ENCODE measurements at places on chromosomes 1 and 21. TPM values are rescaled to one million over a fixed set of nuclear protein-coding genes. Genes with fewer than 3 reads are reported as not detected.

DNA sequence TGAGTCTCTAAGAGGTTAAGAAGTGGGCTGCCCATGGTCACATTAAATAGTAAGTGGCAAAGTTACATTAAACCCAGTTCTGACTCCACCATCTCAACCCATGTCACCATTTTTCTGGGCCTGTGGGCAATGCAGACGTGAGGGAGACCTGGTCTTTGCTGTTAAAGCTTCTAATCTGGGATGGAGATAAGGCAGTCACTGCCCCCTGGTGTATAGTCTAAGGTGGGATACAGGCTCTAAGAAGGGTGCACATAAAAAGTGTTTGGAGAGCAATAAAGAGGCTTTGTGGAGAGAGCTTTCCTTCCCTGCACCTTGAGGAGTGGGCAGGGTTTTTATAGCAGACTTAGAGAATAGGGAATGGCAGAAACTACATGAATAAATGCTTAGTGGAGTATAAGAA, 141.3 kb downstream of the ROR1 start:
- H3K4me3 ChIP-seq: no peak overlapping the region
- peaks cover 4% of the 10 kb centered on the region for H3K4me1 ChIP-seq
- no peak overlapping the region for H3K27ac ChIP-seq
- H3K36me3 ChIP-seq: no peaks in the 10 kb centered on the region

DNA sequence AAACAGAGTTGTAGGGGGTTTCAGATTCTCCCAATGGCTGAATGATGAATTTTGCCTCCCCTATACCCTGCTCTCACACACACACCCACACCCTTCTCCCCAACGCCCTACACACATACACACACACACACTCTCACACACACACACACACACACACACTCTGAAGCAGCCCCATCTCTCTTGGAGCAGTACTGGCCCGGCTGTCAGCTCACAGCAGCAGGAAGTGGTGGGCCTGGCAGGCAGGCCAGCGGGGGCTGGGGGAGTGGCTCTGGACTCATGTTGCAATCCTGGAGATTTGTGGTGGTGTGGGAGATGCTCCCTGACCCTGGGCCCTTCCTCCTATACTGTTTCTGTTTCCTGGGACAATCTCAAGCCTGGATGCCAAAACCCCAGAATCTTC, 2.2 kb downstream of the IKBKE start:
- no peak overlapping the region for H3K4me3 ChIP-seq
- no peaks in the 10 kb centered on the region for H3K27me3 ChIP-seq
- H3K27ac ChIP-seq: no peak overlapping the region
- peaks cover 3% of the 10 kb centered on the region for H3K4me1 ChIP-seq
- no peaks in the 10 kb centered on the region for H3K36me3 ChIP-seq

GRCh38 chr1:169491845-169492281, 6.1 kb upstream of the SLC19A2 start:
- peaks cover 19% of the 10 kb centered on the region for H3K4me1 ChIP-seq
- no peaks in the 10 kb centered on the region for H3K36me3 ChIP-seq
- no peak overlapping the region for H3K4me3 ChIP-seq

DNA sequence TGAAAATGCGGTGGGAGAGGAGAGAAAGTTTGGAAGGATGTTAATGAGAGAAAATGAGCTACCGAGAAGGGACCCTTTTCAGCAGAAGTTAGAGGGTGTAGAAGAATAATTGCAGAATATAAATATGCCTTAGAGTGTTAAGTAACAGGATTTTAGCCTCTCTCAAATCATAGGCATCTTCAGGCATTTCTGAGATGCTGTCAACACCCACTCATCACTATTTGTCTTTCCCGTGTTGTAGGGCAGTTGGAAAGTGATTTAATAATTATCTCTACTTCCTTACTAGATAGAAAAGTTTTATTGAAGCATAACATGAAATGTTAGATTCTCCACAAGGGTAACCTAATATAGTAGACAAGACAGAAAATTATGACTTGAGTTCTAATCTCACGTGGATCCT, 96.4 kb upstream of the RGS4 start:
- no peak overlapping the region for H3K4me3 ChIP-seq
- DNase-seq: no peak
- H3K36me3 ChIP-seq: no peaks in the 10 kb centered on the region
- peaks cover 16% of the 10 kb centered on the region for H3K4me1 ChIP-seq

DNA sequence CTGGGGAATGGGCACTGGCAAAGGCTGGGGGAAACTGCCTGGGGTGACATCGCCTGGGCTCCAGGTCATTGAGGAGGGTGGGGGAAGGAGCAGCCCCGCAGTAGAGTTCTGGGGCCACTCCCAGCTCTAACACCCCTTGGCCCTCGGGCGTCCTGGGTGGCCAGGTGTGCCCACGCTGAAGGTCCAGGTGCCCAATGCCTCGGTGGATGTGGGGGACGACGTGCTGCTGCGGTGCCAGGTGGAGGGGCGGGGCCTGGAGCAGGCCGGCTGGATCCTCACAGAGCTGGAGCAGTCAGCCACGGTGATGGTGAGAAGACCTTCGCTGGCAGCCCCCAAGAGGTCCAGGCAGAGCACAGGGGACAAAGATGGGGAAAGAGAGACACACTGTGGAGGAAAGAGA, 7.7 kb downstream of the NTRK1 start:
- peak; percentile 9 for DNase-seq
- peaks cover 13% of the 10 kb centered on the region for H3K27me3 ChIP-seq
- no peak overlapping the region for H3K27ac ChIP-seq
- H3K36me3 ChIP-seq: no peaks in the 10 kb centered on the region
- no peak overlapping the region for H3K4me3 ChIP-seq
- H3K4me1 ChIP-seq: no peaks in the 10 kb centered on the region

DNA sequence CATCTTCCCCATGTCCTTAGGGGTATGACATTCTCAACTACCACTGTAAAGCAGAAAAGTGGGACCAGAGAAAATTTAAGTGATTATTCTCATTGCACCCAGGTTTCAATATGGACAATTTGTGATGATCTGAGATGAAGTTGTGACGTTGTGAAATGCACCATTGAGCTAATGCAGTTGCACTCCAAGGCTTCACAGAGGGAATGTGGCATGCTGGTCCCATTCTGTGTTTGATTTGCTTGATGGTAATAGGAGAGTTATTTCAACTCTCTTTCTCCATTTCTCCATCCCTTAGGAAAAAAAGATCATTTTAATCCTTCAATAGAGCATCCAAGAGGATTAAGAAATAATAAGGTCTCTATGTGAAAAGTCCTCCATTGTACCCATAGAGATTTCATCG, 136.6 kb downstream of the SLC30A10 start:
- H3K27ac ChIP-seq: no peak overlapping the region
- no peaks in the 10 kb centered on the region for H3K4me1 ChIP-seq
- H3K27me3 ChIP-seq: no peaks in the 10 kb centered on the region

- H3K4me1 ChIP-seq: peaks cover 9% of the 10 kb centered on the region
- no peaks in the 10 kb centered on the region for H3K27me3 ChIP-seq
- H3K36me3 ChIP-seq: no peaks in the 10 kb centered on the region
- no peak for DNase-seq
- no peak overlapping the region for H3K27ac ChIP-seq
Observed at GRCh38 chr1:54124472-54124871, 28.3 kb downstream of the CDCP2 start.

GRCh38 chr1:27360159-27361043, 6.4 kb downstream of the MAP3K6 start:
- no peak for DNase-seq
- H3K4me3 ChIP-seq: peak overlapping the region; percentile 41
- peaks cover 78% of the 10 kb centered on the region for H3K36me3 ChIP-seq
- H3K4me1 ChIP-seq: peaks cover 6% of the 10 kb centered on the region
- H3K27ac ChIP-seq: no peak overlapping the region

DNA sequence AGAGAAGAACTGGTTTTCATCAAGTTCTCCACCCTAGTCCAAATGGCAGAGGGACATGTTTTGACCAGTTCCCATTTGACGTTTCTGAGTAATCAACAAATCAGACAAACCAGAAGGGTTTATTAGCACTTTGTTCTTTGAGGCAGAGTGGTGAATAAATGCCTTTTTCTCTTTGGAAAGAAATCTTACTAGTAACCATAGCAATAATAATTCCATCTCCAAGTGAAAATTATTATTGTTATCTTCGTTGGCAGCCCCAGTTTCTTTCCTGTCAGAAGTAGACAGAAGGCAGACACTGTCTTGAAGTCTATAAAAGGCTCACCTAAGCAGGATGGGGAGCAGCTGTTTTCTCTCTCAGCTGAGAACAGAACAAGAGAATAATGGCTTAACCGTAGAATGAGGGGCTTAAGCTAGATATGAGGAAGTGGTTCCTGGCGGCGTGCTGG, 391.6 kb downstream of the PBX1 start:
- DNase-seq: no peak
- no peaks in the 10 kb centered on the region for H3K27me3 ChIP-seq
- no peak overlapping the region for H3K27ac ChIP-seq
- H3K4me1 ChIP-seq: no peaks in the 10 kb centered on the region
- H3K36me3 ChIP-seq: no peaks in the 10 kb centered on the region

- H3K27me3 ChIP-seq: no peaks in the 10 kb centered on the region
- DNase-seq: no peak
- no peaks in the 10 kb centered on the region for H3K36me3 ChIP-seq
- H3K27ac ChIP-seq: no peak overlapping the region
Observed at GRCh38 chr1:61727544-61727943, 2.6 kb upstream of the TM2D1 start.

DNA sequence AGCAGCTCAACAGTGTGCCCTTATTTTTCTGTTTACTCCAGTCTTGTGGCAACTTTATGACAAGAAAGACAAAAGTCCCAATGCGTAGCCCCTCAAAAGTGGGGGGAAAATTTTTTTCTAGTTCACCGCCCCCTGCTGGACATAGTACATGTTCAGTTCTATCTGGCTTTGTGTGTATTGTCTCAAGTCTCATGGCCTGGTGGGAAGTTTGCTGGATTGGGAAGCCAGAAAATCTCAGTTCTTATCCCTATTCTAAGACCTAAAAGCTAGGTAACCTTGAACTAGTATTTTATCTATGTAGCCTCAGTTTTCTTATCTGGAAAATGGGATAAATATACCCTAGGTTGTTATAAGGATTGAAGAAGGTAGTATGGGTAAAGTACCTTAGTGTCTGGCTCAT, 55.8 kb upstream of the LDLRAP1 start:
- H3K4me3 ChIP-seq: no peak overlapping the region
- H3K27me3 ChIP-seq: no peaks in the 10 kb centered on the region
- no peak for DNase-seq
- H3K4me1 ChIP-seq: peaks cover 22% of the 10 kb centered on the region

GRCh38 chr1:162376691-162377090, at the start of gene SPATA46:
Gene SPATA46, minus strand, starts transcription at chr1:162376854. Its CDS starts 64 bp downstream, at chr1:162376790.
- no peak within 1 kb of the TSS for H3K4me3 ChIP-seq
- no peaks in the 10 kb centered on the region for H3K36me3 ChIP-seq
- DNase-seq: no peak
- no peak within 1 kb of the TSS for H3K27ac ChIP-seq
- H3K27me3 ChIP-seq: no peaks in the 10 kb centered on the region

- H3K36me3 ChIP-seq: no peaks in the 10 kb centered on the region
- H3K4me1 ChIP-seq: peaks cover 3% of the 10 kb centered on the region
- H3K27ac ChIP-seq: peak overlapping the region; percentile 53
Observed at GRCh38 chr1:89728381-89728780, 92.5 kb upstream of the LRRC8D start.

- DNase-seq: peak; percentile 74
- peaks cover 4% of the 10 kb centered on the region for H3K36me3 ChIP-seq
- no peak overlapping the region for H3K4me3 ChIP-seq
- peaks cover 69% of the 10 kb centered on the region for H3K4me1 ChIP-seq
- H3K27ac ChIP-seq: peak overlapping the region; percentile 92
Observed at GRCh38 chr1:26276432-26276838, 3.5 kb upstream of the SH3BGRL3 start.

DNA sequence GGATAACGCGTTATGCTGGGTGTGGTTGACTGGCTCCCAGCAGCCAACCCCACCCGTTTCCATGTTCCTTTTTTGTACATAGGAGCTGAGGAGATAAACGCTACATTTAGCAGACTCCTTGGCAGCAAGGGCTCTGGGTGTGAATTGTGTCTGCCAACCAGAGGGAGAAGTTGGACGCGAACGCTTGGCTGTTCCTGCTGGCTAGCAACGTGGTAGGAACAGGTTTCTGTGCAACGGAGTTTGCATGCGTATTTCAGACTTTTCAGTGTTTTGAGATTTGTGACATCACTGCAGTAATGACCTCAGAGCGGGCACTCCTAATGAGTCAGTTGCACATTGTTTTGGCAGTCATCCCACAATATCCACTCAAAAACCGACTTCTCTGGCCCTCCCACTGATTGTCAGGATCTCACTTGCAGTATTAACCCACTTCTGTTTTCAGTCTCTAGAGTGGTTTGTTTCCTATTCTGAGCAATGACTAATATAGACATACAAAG, 98.7 kb upstream of the RGS1 start:
- H3K27ac ChIP-seq: no peak overlapping the region
- no peak for DNase-seq

GRCh38 chr1:117871013-117871412, 58.4 kb downstream of the GDAP2 start:
- no peak overlapping the region for H3K27ac ChIP-seq
- peaks cover 99% of the 10 kb centered on the region for H3K36me3 ChIP-seq
- no peak overlapping the region for H3K4me3 ChIP-seq
- DNase-seq: no peak
- no peaks in the 10 kb centered on the region for H3K27me3 ChIP-seq
- no peaks in the 10 kb centered on the region for H3K4me1 ChIP-seq

DNA sequence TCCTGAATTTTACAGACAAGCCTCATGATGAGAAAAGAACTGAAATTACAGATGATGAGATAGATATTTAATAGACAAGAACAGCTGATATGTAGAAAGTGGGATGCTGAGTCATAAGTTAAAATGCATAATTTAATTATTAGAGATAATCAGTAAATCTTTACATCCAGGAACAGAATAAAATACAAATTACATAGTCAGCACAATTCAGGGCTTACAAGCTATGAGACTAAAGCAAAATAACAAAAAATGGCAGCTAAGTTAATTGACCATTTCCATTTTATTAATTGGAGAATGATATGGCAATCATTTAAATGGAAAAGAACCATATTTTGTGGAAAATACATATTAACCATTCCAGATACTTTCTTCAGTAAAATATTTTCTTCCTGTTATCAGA, 40.2 kb upstream of the MAN1A2 start:
- no peak overlapping the region for H3K4me3 ChIP-seq
- no peaks in the 10 kb centered on the region for H3K4me1 ChIP-seq
- DNase-seq: no peak

DNA sequence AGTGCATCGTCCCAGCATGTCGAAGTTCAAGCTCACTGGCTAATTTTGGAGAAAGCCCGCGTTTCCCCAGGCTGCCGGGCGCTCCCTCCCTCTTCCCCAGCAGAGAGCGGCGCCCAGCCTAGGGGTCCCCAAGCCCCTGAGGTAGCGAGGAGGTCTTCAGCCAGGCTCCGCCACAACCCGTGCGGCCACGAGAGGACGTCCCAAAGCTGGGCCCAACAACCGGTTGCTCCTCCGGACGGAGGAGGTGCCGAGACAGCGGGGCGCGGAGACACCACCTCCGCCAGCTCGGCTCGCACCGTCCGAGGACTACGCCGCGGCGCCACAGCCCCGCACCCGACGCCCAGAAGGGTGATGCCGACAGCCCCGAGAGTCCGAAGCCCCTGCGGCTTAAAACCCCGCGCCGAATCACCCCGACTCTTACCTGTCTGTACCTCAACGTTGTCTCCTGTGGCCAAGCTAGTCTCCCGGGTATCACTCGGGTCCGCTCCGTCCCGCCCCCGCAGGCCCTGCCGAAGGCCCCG, at the start of gene DENND2C:
Gene DENND2C (minus strand): TSS at position 488 of the 521 bp plus-strand sequence. CDS start 44,065 bp downstream, outside the sequence.
- H3K36me3 ChIP-seq: peaks cover 47% of the 10 kb centered on the region
- no peak for DNase-seq
- peak within 1 kb of the TSS; percentile 81 for H3K4me3 ChIP-seq
- H3K4me1 ChIP-seq: peaks cover 20% of the 10 kb centered on the region
- peak within 1 kb of the TSS; percentile 91 for H3K27ac ChIP-seq

Gene CR1
- 1.0 TPM for total RNA-seq

Gene OBSCN
- total RNA-seq: 1,471 TPM

Gene SPATC1L
- total RNA-seq: 4.6 TPM

Gene NPR1
- 10.1 TPM for total RNA-seq

Gene HSPB7
- 3,738 TPM for total RNA-seq

Gene KRTAP11-1
- not detected for total RNA-seq

Gene DMRTA2
- total RNA-seq: not detected

Gene C8A
- total RNA-seq: not detected

Gene KRTAP19-3
- 1.1 TPM for total RNA-seq

Gene IARS2
- 67.0 TPM for total RNA-seq

Data from psoas muscle (tissue), 8 donors.